Pons (tissue), 1 donor: ENCODE measurements at places on chromosomes 5 and 9.

- peak; percentile 27 for DNase-seq
Measured at GRCh38 chr5:103120607-103121200, 603 bp downstream of the PPIP5K2 start.

DNA sequence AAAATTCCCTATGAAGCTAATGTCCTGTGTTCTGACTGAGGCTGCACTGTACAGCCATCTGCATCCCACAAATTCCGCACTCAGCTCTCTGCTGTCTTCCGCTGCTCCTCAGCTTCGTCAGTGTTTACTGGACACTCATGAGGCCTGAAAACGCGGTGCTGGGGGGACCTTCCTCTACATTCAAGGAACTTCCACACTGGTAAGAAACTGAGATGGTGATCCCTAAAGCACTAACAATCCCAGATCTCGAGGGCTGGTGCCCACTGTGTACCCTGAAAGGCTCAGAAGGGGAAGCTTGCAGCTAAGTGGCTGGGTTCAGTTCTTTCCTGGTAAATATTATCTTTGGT, 117.9 kb downstream of the NRG2 start:
- no peak for DNase-seq

DNA sequence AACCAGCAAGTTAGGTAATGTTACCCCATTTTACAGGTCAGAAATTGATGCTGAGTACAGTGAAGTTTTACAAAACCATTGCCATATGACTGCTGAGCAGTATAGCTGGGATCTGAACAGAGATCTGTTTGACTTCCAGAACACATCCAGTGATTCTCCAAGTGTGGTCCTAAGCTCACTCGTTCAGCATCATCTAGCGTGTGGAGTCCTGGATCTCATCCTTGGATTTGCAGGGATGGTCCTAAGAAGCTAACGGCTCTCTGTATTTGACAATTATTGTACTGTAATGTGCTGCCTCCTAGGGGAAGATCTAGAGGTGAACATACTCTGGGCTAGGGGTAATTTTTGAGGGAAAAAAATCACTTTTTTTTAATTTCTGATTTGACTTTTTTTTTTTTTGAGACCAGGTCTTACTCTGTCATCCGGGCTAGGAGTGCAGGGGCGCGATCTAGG, 1.4 kb downstream of the SLC26A2 start:
- DNase-seq: peak; percentile 58

DNA sequence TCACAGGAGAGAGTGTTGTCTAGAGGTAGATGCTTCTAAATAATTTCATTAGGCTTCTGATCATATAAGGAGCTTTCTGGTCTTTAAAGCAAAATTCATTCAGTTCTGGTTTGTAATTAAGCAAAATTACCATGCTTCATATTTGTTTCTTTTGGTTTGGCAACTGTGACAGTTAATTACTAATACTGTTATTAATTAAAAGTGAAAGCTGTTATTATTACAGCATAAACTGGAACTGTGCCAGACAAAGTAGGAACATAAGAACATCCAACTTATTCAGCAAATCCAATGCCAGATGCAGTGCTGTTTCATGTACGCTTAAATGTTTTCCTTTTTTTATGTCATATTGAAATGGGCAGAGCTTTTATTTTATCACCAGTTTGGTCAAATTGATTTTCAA, 70.4 kb upstream of the DAB2 start:
- DNase-seq: no peak

GRCh38 chr5:10275991-10276390, 25.9 kb downstream of the CCT5 start:
- no peak for DNase-seq

- no peak for DNase-seq
Measured at GRCh38 chr9:127201731-127202130, 62.8 kb upstream of the GARNL3 start.

DNA sequence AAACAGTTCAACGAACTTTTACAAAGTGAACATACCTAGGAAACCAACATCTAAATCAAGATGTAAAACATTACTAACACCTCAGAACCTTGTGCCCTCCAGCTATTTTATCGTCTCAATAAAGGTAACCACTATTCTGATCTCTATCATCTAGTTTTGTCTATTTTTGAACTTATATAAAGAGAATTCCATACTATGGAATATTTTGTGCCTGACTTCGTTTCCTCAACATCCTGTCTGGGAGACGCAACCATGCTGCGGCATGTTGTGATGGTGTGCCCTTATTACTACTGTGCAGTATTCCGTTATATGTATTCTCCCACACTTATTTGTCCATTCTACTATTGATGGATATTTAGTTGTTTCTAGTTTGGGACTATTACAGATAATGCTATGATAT, 99.2 kb downstream of the NR6A1 start:
- DNase-seq: no peak

DNA sequence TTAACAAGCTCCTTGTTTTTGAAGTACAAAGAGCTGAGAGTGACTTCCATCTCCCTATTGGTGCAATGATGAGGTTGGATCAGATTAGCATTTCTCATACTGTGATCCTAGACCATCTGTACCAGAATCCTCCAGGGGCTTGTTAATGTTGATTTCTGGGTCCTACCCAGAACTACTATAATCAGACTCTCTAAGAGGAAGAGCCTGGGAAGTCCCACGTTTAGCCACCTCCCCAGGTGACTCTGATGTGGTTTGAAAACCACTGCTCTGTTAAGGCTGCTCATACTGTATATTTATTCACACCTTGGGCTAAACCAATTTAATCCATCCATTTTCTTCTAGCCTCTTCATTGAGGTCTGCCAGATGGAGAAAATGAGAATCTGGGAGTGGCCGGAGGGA, 49.6 kb upstream of the SMIM32 start:
- no peak for DNase-seq

DNA sequence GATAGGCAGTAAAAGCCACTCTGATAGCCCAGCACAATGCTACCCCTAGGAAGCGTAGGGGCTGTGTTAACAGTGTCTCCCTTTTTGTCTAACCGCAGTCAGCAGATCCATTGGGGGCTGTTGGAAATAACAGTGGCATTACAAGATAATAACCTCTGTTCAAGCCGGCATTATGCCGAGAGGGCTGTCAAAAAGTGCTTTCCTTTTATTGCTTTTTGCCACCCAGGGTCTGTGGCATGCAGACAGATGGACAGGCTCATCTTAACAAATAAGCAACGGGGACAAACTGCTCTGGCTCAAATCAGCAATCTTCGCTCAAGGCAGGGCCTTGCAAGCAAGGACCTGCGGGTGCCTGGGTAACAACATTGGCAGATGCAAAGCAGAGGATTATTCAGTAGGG, 123.3 kb downstream of the TLR4 start:
- no peak for DNase-seq

DNA sequence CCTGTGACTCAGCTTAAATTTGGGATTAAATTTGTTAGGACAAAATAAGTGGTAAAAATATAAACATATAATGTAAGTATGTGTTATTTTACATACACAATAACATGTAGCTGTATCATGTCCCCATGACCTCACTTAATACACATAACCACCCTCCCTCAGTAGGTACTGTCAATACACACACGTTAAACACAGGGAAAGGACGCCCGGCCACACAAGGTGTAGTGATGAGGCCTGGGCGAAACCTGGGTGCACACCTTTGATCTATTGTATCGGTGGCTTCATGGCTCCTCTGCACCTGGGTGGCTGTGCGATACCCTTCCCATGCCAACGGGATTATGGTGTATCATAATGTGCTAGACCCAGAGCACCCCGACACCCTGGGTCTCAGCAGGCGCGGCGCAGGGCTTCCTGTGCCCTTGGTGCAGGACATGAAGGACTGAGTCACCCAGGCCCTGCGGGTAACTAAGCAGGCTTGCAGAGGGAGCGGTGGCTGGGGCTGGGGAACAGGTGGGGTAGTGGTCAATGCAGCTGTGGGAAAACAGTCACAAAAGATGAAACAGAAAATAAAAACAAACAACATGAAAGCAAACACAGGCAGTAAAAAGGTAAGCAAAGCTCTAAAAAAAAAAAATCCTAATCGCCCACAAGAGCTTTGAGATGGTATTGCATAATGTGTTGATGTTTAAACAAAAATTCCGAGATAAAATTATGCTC, 127.5 kb upstream of the RETREG1 start:
- DNase-seq: no peak

DNA sequence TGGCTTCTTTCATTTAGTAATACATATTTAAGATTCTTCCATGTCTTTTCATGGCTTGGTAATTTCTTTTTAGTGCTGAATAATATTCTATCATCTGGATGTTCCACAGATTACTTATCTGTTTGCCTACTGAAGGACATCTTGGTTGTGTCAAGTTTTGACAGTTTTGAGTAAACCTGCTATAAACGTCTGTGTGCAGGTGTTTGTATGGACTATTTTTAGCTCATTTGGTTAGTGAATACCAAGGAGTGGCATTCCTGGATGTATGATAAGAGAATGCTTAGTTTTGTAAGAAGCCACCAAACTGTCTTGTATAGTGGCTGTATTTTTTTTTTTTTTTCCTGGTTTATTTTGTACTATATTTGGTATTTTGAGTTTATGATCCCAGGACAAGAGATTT, 38.4 kb downstream of the PRRC1 start:
- DNase-seq: no peak

DNA sequence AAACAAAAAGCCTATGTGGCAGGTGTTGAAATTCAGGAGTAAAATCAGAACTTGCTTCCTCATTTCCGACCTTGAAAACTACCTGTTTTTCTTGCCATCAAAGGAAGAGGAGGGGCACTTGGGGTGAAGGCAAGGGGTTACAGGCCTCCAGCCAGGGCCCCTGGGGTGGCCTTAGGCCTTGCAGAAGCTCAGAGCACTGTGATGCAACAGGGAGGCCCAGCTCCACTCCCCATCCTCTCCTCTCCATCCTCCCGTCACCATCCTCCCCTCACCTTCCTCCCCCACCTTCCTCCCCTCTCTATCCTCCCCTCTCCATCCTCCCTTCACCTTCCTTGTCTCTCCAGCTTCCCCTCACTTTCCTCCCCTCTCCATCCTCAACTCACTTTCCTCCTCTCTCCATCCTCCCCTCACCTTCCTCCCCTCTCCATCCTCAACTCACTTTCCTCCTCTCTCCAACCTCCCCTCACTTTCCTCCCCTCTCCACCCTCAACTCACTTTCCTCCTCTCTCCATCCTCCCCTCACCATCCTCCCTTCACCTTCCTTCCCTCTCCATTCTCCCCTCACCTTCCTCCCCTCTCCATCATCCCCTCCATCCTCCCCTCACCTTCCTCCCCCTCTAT, 111.6 kb downstream of the WNK2 start:
- DNase-seq: no peak

DNA sequence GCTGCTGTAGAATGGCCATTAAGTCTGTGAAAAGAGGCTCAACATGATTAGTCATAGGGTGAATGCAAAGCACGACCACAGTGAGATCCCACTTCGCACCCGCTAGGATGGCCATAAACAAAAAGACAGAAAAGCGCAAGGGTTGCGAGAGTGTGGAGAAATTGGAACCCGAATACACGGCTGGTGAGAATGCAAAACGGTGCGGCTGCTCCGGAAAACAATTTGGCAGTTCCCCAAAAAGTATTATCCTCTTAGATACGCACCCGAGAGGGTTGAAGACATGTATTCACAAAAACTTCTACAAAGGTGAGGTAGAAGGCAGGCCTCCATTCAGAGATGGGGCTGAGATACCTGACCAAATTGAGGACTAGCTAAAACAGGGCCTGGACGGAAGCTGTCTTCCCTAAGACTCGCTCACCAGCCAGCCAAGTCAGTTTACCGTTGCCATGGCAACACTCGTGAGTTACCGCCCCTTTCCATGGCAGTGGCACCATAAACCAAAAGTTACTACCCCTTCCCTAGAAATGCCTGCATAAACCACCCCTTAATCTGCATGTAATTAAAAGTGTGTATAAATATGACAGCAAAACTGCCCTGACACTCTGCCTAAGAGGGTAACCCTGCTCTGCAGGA, 726 bp upstream of the PSMB7 start:
- no peak for DNase-seq

DNA sequence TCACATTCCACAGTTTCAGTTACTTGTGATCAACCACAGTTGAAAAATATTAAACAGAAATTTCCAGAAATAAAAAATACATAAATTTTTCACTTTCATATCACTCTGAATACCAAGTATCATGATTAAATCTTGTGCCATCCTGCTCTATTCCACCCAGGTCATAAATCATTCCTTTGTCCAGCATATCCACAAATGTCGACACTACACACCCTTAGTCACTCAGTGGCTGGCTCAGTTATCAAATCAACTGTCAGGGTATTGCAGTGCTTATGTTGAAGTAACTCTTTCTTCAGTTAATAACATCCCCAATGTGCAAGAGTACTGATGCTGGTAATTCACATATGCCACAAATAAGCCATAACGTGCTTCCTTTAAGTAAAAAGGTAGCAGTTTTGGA, 115.7 kb downstream of the FBXL17 start:
- no peak for DNase-seq

DNA sequence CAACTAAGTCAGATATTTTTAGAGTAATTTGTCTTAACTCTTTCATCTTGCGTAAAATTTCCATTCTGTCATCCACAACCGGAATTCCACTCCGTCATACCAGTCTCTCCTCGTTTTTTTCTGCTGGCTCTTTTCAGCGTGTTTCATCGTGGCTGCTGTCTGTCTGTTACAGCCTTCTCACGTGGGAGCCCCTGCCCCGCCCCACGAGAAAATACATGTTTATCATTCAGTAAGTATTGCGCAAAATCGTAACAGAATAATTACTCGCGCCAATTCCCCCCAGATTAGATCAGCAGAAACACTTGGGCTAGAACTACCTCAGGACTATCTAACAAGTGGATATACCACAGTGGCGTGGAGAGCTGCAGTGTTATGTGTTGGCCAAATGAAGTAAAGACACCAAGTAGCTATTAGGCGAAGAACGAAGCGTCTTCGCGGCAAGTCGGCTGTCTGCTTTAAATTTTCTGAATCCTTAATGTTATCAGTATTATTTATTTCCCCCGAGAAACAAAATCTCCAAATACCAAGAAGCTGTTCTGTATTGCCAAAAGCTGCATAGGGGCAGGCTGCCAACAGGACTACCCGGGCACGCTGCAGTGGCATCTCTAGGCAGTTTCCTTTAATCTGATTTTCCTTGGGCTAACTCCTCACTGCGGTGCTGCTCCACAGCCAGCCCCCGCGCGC, 566 bp upstream of the FOCAD start:
- DNase-seq: peak; percentile 59

- DNase-seq: no peak
Measured at GRCh38 chr5:143372187-143372829, 31.2 kb downstream of the NR3C1 start.

DNA sequence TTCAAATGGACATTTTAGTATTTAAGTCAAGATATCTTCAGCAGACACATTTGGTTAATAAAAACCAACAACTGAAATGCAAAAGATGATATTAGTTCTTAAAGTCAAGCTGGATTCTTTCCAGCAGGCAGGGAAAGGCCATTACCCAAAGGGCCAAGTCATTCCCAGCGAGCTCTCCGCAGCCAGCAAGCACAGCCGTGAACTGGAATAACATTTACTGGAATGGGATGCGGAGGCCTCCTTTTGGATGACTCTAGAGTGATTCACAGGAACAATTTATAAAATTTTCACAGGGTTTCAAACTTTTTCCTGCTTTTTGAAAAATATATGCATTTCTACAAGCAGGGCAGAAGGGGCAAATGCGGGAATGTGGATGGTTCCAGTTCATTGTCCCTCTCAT, 76.6 kb upstream of the DAB2 start:
- DNase-seq: no peak
